Activated naive CD8-positive, alpha-beta T cell treated with anti-CD3 and anti-CD28 coated beads for 36 hours (primary cell): ENCODE measurements at places on chromosomes 1 and 21. TPM values are rescaled to one million over a fixed set of nuclear protein-coding genes. Genes with fewer than 3 reads are reported as not detected.

DNA sequence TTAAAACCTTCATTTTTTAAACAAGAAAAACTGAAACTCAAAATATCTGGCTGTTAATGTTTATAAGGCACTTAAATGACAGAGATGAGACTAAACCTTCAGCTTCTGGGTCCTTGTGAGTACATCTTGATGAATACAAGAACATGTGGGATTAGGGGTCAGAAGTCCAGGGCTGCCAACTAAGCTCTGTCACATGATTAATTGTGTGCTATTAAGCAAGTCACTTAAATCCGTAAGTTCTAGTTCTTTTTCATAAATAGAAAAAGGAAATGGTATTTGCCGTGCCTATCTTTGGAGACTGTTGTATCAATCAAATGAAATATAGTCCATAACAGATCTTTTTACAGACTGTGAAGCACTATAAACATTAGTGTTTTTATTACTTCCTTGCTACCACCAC lies 43.2 kb upstream of the KCTD3 start:
- no peak for DNase-seq
- H3K27ac ChIP-seq = no peak overlapping the region
- no peaks in the 10 kb centered on the region for H3K36me3 ChIP-seq
- no peaks in the 10 kb centered on the region for H3K4me1 ChIP-seq
- H3K27me3 ChIP-seq = no peaks in the 10 kb centered on the region

The CFHR2 gene
- total RNA-seq = not detected

GRCh38 chr1:167752219-167752985 lies 30.6 kb downstream of the MPZL1 start:
- H3K4me1 ChIP-seq = peaks cover 22% of the 10 kb centered on the region
- peaks cover 2% of the 10 kb centered on the region for H3K36me3 ChIP-seq
- H3K27me3 ChIP-seq = no peaks in the 10 kb centered on the region
- no peak overlapping the region for H3K4me3 ChIP-seq

DNA sequence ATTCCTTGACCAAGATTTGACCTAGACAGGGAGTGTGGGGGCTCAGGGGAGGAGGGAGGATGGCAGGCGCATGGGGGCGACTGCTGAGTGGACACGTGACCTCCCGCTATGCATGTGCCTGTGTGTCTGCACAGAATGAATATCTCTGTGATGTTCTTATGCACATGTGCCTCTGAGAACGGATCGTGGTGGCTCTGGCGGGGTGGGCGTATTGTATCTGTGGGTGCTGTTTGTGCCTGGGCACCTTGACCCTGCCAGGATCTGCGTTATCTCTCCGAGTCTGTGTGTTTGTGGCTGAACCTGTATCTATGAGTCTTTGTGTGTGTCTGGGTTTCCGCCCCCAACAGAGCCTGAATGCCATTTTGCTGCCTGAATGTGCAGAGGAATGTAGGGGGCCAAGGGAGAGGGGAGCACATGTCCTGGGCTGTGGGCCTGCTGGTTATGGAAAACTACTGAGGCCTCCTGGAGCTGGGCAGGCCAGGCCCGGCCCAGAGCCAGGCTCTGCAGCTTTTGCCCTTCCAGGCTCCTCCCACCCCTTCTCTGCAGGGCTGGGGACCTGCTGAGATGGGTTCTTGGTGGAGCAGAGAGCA lies 102.5 kb downstream of the EBNA1BP2 start:
- H3K27me3 ChIP-seq = no peaks in the 10 kb centered on the region
- peaks cover 3% of the 10 kb centered on the region for H3K4me1 ChIP-seq
- no peaks in the 10 kb centered on the region for H3K36me3 ChIP-seq
- DNase-seq = no peak
- H3K4me3 ChIP-seq = no peak overlapping the region
- no peak overlapping the region for H3K27ac ChIP-seq

DNA sequence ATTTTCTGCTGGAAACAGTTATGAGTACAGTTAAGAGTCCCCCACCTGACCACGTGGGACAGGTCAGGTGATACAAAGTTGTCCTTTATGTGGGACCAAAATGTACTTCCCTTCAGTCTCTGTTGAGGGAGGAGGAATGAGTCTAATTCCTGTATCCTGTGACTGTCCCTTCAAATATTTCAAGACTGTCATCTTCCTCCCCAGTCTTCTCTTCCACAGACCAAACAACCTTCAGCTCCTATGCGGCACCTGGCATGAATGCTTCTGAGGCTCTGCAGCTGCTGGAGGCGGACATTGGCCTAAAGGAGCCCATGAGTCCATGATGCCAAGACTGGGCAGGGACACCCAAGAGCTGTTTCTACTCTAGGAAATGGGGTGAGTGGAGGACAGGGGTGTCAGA lies 72.1 kb upstream of the SIM2 start:
- no peaks in the 10 kb centered on the region for H3K36me3 ChIP-seq
- DNase-seq = no peak
- H3K4me1 ChIP-seq = no peaks in the 10 kb centered on the region
- H3K27ac ChIP-seq = no peak overlapping the region

GRCh38 chr1:92480813-92481598 lies 5.7 kb downstream of the GFI1 start:
- no peak for DNase-seq
- peaks cover 6% of the 10 kb centered on the region for H3K27me3 ChIP-seq
- peak overlapping the region; percentile 29 for H3K27ac ChIP-seq
- peak overlapping the region; percentile 94 for H3K4me3 ChIP-seq

DNA sequence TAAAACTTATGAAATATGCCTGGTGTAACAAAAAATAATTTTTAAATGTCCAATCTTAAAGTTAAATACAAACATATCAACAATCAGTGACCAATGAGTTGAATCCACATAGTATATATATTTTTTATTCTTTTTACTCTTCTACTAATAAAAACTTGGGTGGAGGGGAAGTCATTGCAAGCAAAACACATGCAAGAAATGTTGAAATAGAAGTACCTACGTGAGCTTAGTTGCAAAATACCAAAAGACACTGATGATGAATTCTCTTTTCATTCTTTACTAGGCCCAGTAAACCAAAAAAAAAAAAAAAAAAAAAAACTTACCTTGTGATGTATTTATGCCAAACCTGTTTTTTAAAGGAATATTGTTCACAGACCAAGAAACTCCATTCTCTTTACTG lies 26.4 kb upstream of the PLA2G4A start:
- H3K27me3 ChIP-seq = no peaks in the 10 kb centered on the region
- DNase-seq = no peak
- H3K36me3 ChIP-seq = no peaks in the 10 kb centered on the region
- H3K4me3 ChIP-seq = no peak overlapping the region
- no peaks in the 10 kb centered on the region for H3K4me1 ChIP-seq

GRCh38 chr1:29971703-29972102 lies 735.4 kb downstream of the PTPRU start:
- no peak for DNase-seq
- no peak overlapping the region for H3K4me3 ChIP-seq
- no peak overlapping the region for H3K27ac ChIP-seq
- H3K27me3 ChIP-seq = peaks cover 20% of the 10 kb centered on the region
- H3K4me1 ChIP-seq = peaks cover 3% of the 10 kb centered on the region

GRCh38 chr1:33393524-33393923 lies 37.4 kb downstream of the PHC2 start:
- peaks cover 18% of the 10 kb centered on the region for H3K27me3 ChIP-seq
- H3K27ac ChIP-seq = no peak overlapping the region
- DNase-seq = no peak
- H3K36me3 ChIP-seq = no peaks in the 10 kb centered on the region
- H3K4me1 ChIP-seq = peaks cover 8% of the 10 kb centered on the region
- no peak overlapping the region for H3K4me3 ChIP-seq
